ENCODE measurements at places on chromosomes 4 and X. TPM values are rescaled to one million over a fixed set of nuclear protein-coding genes. Genes with fewer than 3 reads are reported as not detected.

MAGEA8 gene
- total RNA-seq: not detected

CXCL9 gene
- not detected for total RNA-seq

CNKSR2 gene
- 2.0 TPM for total RNA-seq

GRID2 gene
- total RNA-seq: 3.5 TPM

AADAT gene
- total RNA-seq: 2.7 TPM

FGA gene
- total RNA-seq: not detected

GRXCR1 gene
- total RNA-seq: not detected

UGT2B11 gene
- not detected for total RNA-seq

TNMD gene
- total RNA-seq: not detected

GRPR gene
- 26.5 TPM for total RNA-seq
